T follicular helper cell (primary cell): ENCODE measurements at places on chromosomes 7 and 10.

- no peak for DNase-seq
Measured at GRCh38 chr10:60942134-60942787, 1.7 kb downstream of the RHOBTB1 start.

DNA sequence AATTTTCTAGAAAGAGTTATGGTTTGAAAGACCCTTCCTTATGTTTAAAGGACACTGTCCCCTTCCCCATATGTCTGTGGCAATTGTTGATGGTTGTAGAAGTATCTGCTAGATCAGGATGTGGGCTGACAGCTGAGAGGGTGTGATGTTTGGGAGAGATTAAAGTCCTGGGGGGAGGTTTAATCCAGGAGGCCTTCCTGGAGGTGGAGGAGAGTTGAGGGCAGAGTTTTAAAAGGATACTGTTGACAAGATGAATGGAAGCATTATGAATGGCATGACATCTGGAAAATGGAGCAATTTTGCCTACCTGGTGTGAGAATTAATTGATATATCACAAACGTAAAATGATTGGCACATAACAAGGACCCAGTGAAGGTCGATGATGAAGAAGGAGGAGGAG lies 32.9 kb upstream of the SMC3 start:
- DNase-seq = no peak

- peak; percentile 92 for DNase-seq
Measured at GRCh38 chr10:103678178-103678526, 177.2 kb downstream of the SH3PXD2A start.

DNA sequence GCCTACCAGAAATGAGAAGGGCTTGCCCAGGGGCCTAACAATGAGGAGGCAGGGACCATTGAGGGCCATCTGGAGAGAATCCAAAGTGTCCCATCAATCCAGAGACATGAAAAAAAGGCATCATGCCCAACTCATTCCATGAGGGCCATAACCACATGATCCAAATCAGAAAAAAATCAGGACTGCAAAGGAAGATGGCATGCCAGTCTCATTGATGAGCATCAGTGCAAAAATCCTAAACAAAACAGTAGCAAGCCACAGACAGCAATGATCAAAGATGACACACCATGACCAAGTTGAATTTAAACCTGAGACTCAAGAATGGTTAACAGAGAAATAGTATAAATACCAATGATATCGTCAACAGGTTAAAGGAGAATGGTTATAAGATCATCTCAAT lies 7.0 kb upstream of the CYP3A4 start:
- no peak for DNase-seq

- DNase-seq = no peak
Measured at GRCh38 chr7:33702514-33703054, 202.8 kb upstream of the BMPER start.

GRCh38 chr7:45686441-45687184 lies 112.4 kb downstream of the ADCY1 start:
- DNase-seq = no peak

- no peak for DNase-seq
Measured at GRCh38 chr7:150728011-150728410, 9.2 kb upstream of the GIMAP5 start.
